Endothelial cell (in vitro differentiated cells): ENCODE measurements at places on chromosomes 7 and 10.
A peak's percentile ranks its signal among the peaks of the same experiment; 100 is the strongest.

DNA sequence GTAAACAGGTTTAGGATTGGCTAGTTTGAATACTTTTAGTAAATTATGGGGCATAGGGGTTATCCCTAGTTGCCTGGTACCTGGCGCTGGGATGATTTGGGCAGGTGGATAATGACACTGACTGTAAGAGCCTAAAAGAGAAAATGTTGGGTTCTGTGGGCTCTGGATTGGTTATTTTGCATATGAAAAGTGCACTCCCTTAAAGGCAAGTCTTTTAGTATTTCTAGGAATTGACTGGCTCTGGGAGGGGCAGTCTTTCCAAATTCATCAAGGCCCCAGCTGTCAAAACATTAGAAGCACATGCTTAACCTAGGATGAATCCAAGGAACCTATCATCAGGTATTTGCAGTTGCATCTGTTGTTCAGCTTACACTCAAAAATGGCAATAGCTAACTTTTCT, 454.6 kb upstream of the SORCS1 start:
- DNase-seq = no peak

- DNase-seq = no peak
Observed at GRCh38 chr7:25478925-25479324, 250.6 kb upstream of the NPVF start.

DNA sequence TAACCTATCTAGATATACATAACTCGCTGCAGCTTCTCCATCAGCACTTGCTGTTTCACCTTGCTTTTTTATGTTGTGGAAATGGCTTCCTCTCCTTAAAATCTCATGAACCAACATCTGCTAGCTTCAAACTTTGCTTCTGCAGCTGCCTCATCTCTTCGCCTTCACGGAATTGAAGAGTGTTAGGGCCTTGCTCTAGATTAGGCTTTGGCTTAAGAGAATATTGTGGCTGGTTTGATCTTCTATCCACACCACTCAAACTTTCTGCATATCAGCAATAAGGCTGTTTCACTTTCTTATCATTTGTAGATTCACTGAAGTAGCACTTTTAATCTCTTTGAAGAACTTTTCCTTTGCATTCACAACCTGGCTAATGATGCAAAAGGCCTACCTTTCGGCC, 49.2 kb upstream of the AGR3 start:
- DNase-seq = no peak

- no peak for DNase-seq
Observed at GRCh38 chr10:35056686-35057085, 33.5 kb downstream of the CUL2 start.

- no peak for DNase-seq
Observed at GRCh38 chr10:32377458-32378259, 30.7 kb upstream of the EPC1 start.

DNA sequence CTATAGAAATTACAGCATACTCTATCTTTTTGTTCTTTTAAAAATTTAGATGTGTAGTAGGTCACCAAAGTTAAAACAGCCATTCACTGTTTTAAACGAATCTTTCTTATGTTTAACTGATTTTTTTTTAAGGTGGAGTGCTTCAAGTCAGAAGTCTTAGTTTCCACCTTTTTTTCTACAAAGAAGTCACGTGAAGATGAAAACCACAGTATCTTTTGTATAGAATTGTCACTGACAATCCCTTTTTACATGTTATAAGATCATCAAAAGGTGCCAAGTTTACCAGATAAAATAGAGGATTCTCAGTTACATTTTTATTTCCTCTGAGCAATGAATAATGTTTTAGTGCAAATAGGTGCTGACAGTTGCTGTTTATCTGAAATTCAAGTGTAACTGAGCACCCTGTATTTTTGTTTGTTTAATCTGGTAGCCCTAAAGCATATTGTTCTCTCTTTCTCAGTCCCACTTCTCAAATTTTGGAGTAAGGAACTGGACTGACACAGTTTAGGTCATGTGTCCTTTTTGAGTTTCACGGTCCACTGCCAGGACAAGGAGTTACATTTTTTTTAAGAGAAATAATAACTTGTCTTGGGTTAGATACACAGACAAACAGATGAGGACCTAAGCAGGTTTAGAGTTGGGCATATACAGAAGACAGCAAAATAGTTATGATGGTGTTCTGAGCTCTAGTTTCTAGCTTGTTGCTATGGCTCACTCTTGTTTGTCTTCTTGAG, 233.2 kb upstream of the MBL2 start:
- DNase-seq = no peak

GRCh38 chr7:44143646-44144250, 2.6 kb upstream of the MYL7 start:
- no peak for DNase-seq

- DNase-seq = no peak
Observed at GRCh38 chr10:2208106-2208505, 470.8 kb upstream of the ADARB2 start.

GRCh38 chr7:43140186-43140585, 27.7 kb downstream of the HECW1 start:
- no peak for DNase-seq

DNA sequence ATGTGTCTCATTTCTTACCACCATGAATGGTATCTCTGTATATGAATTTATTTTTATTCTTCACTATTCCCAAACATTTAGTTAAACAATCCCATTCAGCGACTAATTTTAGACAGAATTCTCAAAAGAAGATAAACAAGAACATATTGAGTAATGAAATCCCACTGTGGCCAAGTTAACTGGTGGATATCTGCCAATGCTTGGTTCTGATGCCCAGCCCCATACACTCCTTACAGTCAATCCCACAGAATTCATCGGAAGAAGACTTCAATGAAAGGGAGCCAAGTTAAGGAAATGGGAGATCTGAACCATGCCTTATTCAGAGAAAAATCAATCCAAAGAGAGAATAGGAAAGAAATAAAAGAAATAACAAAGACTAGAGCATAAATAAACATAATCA, 518.0 kb downstream of the XPNPEP1 start:
- DNase-seq = no peak

DNA sequence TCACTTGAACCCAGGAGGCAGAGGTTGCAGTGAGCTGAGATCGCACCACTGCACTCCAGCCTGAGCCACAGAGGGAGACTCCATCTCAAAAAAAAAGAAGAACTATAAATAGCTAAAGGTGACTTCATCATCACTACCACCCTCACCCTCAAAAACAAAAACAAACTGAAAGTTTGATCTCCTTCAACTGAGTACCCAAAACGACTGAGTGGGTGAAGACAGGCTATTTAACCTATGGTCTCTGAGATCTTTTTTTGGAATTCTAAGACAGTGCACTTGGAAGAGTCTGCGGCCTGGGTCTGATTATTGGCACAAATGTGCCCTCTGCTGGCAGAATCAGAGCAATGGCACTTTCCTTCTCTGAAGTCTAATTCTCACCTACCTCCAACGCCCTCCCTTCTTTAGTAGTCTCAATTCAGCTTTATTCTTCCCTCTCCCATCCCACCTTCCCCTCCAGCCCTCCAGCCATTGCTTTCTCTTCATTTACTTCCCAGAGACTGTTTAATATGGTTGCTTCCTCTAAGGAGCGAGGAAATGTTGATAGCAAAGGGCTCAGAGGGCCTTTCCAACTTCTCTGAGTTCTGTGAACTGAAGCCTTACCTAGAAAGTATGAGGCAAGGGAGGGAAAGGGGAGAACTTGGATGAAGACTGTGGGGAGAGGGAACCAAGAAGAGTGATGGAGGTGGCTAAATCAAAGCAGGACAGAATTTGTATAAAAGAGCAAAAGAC, 2.9 kb upstream of the MYOZ1 start:
- DNase-seq = peak; percentile 67

DNA sequence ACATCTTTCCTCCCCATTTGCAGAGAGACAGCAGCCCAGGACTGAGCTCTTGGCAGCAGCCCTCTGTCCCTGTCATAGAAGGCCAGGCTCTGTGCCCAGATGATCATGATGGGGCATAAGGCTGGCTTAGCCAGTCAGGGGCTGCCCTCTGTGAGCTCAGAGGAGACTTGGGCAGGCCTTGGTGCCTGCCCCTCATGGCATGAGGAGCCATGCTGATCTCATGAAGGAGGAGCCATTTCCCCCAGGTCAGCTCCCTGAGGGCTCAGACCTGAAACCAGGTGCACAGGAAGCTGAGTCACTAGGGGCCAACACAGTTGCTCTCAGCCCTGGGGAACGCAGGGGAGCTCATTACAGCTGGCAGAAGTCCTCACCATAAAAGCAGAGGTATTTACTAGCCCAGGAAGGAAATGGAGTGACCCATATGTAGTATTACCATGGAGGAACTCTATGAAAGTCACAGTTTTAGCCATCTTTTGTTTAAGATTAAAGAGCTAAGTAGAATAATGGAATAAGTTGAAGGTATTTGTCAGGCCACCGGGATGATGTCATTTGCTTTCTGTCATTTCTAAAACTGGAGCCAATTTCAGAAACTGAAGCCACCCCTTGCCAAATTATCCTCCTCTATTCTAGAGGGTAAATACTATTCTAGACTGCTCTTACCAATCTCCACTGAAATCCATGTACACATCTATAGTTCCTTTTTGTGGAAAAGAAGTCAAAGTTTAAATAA, 362.4 kb upstream of the ZNF32 start:
- DNase-seq = no peak

DNA sequence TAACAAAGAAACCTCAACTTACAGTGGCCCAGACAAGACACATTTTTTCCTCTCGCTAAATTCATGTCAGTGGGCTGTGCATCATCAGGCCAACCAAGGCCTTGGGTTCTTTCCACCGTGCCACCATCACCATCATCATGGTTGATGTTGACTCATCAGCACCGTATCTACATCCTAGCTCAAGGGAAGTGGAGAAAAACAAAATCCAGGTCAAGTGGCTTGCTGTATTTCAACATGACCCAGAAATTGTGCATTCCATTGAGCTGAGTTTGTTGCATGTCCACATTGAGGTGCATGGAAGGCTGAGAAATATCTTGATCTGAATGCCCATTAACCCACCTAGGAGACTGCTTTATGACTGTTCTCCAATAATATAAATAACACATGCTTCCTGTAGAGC, 312.4 kb upstream of the CDC14C start:
- no peak for DNase-seq

GRCh38 chr7:134854816-134855215, 75.4 kb downstream of the CALD1 start:
- no peak for DNase-seq

GRCh38 chr10:955127-955819, 23.8 kb upstream of the LARP4B start:
- DNase-seq = no peak

- no peak for DNase-seq
Observed at GRCh38 chr7:147707926-147708325, 882.6 kb upstream of the C7orf33 start.

- no peak for DNase-seq
Observed at GRCh38 chr10:70048030-70048723, 4.5 kb upstream of the MACROH2A2 start.

- no peak for DNase-seq
Observed at GRCh38 chr10:78992333-78992732, 76.4 kb upstream of the ZMIZ1 start.

- no peak for DNase-seq
Observed at GRCh38 chr10:129605986-129606518, 139.0 kb downstream of the MGMT start.

- DNase-seq = peak; percentile 1
Observed at GRCh38 chr10:43943818-43944360, 295.2 kb upstream of the ZNF32 start.

- DNase-seq = no peak
Observed at GRCh38 chr10:50501924-50502452, 121.8 kb downstream of the SGMS1 start.

DNA sequence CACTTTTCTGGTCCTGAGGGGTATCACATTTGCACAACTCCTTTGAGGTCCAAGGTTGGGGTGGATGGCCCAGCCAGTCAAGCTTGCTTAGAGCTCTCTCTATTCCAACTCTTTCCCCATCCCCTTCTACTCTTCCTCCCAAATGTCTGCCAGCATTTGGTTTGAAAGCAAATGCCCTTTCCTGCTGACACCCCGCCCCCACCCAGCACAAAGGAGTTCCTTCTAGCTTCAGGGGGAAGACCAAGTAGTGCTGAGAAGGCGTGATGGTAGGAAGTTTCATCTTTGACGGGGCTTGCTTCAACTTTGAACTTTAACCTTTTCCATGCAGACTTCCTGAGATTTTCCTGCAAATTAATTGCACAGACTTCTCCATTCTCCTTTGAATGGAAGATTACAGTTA, 137.5 kb upstream of the TCF7L2 start:
- no peak for DNase-seq

DNA sequence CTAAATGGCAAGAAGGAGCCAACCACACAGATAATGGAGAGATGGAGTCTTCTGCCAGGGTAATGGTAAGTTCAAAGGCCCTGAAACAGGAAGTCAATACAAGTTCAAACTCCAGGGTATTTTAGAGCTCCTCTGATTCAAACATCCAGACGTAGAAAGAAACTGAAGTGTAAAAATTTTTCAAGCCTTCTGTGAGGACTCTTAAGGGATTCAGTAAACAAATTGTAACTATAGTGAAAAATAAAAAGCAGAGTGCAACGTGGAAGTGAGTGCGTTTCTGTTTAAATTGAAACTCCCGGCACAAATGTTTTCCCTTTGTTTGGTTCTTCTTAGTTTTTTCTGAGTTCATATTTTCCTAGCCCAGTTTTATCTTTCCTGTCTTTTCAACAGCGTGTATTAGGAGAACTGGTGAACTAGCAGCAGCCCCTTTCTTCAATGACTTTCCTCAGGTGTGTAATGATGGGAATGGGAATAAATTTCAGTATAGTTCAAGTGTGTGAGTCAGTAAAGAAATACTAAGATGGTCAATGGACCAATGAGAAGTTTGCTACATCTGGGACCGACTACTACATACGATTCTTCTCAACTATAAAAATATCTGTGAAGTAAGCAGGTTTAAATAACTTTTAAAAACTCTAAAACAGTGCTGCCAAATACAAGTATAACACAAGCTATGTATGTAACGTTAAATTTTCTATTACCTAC, 298.9 kb downstream of the CSTF2T start:
- DNase-seq = no peak

DNA sequence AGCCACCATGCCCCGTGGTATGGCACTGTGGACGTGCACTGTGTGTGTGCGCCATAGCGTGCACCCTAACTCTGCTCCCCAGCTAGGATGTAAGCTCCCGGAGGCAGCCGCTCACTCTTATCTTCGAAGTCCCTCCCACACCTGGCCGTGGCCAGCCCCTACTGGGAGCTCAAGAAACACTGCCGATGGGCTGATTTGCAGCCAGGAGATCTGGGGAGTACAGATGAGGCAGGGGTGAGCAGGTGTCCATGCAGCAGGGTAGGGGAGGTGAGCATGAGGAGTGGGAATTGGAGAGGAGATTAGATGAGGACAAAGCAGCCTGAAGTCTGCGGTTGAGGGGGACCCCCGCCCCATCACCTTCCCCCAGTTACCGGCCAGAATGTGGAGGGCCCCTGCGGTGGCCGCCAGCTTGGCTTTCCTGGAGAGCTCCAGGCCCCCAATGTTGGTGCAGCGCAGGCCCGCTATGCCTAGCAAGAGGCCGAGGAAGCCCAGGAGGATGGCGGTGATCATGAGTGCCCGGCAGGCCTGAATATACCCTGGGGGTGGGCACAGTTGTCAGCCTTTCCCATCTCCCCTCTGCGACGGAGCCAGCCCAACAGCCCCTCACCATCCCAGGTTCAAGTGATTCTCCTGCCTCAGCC, 3.6 kb downstream of the CLDN15 start:
- no peak for DNase-seq

- DNase-seq = no peak
Observed at GRCh38 chr10:50545846-50546245, 77.9 kb downstream of the SGMS1 start.
